ENCODE measurements at places on chromosomes 6 and 20.

DNA sequence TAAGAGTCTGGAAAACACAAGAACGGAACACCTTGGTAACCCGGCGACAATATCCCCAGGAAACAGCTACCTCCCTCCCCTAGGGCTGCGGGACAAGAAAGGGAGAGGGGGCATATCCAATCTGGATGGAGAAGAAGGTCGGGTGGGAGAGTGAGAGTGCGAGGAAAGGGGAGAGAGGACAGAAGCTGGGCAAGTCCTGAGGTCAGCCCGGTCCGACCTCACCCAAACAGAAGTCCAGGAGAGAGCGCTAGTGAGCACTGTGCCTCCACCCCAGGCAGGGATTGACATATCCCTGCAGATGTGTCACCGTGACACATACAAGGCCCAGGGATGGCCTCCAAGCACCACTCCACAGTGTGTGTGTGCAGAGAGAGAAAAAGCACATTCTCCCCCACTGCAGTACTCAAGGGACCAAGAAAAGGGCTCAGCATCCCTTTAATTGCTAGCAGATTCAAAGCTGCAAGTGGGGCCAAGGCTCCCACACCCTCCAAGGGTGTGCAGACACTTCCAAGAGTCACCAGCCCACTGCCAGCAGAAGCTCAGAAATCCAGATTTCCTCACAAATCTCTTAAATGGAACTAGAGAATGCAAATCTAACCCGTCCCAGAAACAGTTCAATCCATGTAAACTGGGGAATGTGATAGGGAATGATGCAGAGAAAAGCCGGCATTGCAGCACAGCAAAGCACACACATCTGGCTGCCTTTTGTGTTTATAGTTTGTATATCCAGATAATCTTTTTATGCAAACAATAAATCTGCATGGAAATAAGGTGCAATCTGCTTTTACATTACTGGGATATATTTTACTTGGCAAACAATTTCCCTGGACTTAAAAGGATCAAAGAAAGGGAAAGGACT is 3.1 kb downstream of the PXDC1 start:
- DNase-seq: peak; percentile 96

DNA sequence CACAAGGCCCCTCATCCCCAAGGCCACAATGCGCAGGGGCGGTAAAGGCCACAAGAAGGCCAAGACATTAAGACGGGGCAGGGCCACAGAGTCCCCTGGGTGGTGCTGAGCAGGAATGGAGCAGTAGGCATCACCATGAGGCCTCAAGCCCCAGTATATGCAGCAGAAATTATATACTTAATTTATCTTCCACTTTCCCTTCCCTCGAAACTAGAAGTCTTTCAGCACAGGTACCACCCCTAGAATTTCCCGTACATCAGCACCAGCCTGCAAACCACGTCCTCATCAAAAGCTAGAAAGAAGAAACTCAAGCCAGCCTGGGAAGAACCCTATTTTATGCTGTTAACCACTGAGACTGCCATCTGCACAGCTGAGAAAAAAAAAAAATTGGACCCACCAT is 89.4 kb downstream of the PLG start:
- no peak for DNase-seq

DNA sequence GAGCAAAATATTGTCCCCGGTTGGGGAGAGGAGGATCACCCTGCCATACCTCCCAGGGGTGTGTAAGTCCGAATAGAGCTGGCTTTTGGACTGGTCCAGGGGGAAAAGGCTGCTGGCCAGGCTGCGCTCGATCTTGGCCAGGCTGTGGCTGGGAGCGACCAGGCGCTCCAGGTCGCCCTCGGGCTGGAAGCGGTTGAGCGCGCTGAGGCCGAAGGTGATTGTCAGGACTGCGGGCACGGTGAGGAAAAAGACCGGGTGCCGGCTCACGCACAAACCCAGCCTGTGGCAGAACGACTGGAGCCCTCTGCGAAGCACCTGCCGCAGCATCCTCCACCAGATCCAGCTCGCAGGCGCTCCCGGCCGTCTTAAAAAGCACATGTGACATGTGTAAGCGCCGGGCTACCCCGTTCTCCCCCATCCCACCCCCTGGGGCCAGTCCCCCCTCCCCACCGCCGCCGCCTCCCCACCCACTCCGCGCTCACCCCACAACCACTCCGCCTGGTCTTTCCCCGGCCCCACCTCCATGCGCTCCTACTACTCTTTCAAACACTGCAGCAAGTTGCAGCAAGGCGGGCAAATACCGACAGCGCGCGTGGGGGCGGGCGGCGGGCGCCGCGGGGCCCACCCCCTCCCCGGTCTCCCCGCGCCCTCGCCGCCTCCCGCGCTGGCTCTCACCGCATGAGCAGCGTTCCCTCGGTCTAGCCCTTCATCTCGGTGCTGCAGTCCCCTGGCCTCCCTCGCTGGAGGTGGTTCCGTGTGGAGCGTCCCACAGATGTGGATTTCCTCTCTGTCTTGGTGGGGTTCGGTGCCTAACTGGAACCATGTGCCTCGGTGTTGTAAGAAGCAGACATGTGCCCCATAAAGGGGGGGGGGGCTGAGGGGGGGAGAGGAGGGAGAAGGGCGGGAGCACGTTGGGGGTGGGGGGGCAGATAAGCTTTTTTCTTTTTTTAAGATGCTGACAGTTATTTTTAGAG is 42.4 kb downstream of the PTCHD4 start:
- peak; percentile 15 for DNase-seq

GRCh38 chr6:85458782-85459181 is 8.9 kb downstream of the NT5E start:
- DNase-seq: no peak

GRCh38 chr6:55822005-55822404 is 53.4 kb downstream of the BMP5 start:
- DNase-seq: no peak

DNA sequence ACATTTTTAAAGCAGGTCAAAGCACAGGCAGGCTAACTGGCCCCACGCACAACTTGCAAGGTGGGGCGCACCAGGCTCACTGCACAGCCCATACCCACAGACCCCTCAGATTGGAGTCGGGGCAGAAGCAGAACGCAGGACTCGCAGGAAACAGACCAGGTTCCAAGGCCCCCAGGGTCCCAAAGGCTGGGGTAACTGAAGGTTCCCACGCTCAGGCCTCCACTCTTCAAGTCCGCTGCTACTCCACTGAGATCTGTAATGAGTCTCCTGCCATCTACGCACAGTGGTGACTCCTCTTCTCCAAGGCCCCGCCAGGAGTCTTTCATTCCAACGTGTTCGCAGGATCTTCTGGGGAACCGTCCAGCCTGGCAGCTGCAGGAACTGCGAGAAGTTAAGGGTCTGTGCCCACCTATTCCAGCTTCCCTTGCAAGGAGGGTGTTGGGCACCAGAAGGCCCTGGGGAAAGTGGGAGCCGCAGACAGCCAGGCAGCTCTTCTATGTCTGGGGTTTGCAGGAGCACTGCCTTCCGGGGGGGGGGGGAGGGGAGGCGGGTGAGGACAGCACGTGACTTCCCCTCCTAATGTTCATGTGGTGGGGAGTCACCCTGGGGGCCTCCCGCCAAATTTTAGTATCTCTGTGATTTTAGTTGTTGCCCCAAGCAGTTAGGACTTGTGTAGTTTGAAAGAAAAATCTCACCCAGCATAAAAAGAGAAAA is 2.0 kb upstream of the TAF4 start:
- DNase-seq: no peak

DNA sequence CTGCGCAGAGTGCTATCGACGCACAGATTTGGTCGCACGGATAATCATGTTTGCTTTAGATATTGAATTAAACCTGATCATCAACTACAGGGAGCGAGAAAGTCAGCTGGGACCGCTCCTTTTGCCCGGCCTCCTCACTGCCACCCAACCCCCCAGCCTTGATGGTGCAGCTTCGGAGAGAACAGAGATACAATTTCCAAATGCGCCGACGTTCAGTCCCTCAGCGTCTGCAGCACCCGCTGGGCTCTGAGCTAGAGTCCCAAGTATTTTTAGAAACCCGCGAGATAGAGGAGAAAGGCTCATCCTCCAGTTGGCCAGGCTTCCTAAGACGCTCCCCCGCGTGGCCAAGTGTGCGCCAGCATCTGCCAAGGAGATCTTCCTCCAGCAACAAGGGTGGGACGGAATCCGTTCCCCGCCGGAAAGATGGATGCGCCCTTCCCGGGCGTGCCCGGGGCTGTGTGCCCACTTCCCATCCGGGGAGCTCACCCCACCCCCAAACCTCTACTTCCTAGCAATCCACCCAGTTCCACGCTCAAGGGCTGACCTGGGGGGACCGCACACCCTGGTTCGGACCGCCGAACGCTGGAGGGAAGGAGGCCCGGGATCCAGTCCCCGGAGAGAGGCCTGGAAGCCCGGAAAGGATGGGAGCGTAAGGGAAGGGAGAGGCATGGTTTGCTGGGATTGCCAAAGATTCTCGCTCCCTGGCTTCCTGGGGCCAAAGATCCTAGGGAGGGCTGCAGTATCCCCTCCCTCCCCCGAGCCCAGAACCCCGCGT is 4.1 kb downstream of the NKX2-2 start:
- no peak for DNase-seq

DNA sequence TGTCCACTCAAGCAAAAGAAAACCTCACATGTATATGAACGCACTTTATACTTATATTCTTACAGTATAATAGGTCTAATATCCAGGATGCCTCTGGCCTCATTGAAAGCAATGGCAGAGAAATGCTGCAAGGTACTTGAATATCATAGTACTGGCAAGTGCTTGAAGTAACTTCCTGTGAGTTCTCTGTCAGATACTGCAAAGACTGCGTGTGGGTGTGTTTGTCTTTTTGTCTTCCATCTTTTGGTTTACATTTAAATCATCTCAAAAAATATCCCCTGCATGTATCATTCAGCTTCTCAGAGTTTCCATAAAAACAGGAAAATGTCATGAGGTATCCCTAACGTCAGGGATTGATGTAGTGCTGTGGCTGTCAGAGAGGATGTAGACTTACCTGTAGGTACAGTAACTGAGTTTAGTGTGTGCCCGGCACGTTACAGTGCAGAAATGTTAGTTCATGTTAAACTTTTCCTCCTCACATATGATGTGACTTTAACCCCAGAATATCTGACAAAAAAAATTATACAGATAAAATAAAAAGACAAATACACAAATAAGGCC is 184.3 kb downstream of the DST start:
- DNase-seq: no peak

DNA sequence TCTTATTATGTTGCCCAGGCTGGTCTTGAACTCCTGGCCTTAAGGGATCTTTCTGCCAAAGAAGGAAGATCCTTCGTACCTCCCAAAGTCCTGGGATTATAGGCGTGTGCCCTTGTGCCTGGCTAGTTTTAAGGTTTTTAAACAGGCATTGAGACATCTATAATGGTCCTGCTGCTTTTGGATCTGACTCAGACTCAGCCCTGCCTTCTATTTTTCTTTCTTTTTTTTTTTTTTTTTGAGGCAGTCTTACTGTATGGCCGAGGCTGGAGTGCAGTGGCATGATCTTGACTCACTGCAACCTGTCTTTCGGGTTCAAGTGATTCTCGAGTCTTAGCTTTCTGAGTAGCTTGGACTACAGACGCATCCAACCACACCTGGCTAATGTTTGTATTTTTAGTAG is 73.7 kb downstream of the PHF20 start:
- no peak for DNase-seq

DNA sequence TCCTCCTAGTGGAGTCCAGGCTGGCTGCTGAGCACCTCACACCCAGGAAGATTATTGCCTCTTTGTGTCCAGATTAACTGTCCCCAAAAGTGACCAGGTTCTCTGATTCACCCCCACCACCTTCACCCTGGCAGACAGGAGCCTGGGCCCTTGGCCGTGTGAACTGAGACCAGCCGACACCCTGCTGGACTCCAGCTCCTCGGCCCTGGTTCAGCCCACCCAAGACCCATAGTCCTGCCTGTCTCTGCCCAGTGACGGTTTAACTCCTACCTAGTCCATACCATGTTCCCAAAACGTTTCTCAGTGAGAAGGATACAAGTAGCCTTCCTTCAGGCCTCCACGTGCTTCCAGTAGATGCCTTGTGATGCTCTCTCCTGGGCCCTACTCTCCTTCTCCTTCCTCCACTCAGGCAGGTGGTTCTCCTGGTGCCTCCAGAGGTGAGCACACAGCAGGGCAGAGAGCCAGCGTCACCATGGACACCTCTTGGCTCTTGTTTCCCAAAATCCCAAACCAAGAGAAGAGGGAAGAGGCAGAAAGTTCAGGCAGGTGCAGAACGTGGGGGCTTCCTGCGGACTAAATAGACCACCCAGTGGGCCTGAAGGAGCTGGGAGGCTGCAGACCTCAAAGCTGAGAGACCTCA is 134.4 kb upstream of the CST7 start:
- no peak for DNase-seq

- no peak for DNase-seq
Measured at GRCh38 chr6:20875369-20875963, 341.2 kb downstream of the CDKAL1 start.

- DNase-seq: no peak
Measured at GRCh38 chr6:156988276-156989158, 211.3 kb downstream of the ARID1B start.

GRCh38 chr20:19823971-19824370 is 65.9 kb downstream of the RIN2 start:
- DNase-seq: no peak

DNA sequence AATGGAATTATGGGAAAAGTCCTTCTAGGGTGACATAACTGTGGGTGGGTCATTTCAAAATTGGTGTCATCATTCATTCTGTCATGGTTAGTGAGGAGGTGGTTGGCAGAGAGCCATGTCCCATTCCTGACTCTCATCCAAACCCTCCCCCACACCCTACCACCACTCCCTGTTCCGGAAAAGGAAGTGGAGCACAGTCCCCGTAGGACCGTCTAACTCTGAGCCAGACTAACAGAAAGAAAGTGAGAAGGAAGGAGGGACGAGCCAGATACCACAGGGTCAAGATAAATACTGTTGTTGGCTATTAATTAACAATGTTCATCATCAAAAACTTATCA is 4.8 kb downstream of the TRIM10 start:
- peak; percentile 25 for DNase-seq

GRCh38 chr6:77906070-77906469 is 253.2 kb downstream of the MEI4 start:
- DNase-seq: no peak

- no peak for DNase-seq
Measured at GRCh38 chr6:138434925-138435324, 30.9 kb downstream of the HEBP2 start.

DNA sequence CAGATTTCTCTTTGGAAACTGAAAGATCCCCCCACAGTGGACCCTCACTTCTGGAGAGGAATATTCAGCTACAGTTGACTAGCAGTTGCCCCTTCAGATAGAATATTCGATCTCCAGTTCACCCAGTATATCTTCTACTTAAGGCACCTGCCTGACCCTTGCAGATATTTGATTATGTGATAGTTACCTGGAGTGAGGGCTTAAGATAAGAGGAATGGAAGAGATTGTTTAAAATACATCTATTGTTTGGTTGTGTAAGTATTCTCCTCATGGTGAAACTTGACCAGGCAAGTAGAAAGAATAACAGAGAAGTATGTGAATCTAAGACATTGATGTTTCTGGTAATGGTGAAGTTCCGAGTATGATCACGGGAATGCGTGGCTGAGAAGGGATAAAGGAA is 1.6 kb upstream of the ZCCHC3 start:
- DNase-seq: no peak

Data from H54 (cell line).